ENCODE measurements at places on chromosomes 7 and 10.

DNA sequence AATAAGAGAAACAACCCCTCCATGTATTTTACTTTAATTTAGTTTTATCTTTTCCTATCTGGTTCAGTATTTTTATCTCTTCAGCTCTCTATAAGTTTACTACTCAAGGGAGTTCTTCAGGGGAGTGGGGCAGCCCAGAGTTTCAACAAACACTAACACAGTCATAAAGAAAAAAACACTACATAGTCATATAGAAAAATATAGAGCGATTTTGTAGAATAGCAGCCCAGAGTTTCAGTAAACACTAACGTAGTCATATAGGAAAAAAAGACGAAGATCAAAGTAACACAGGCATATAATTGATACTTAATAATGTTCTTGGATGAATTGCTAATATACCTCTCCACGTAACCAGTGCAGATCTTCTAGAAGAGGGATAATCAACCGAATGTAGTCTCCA lies 54.7 kb downstream of the PON1 start:
- no peak for DNase-seq

- no peak for DNase-seq
Measured at GRCh38 chr7:120799813-120800475, 58.0 kb downstream of the TSPAN12 start.

DNA sequence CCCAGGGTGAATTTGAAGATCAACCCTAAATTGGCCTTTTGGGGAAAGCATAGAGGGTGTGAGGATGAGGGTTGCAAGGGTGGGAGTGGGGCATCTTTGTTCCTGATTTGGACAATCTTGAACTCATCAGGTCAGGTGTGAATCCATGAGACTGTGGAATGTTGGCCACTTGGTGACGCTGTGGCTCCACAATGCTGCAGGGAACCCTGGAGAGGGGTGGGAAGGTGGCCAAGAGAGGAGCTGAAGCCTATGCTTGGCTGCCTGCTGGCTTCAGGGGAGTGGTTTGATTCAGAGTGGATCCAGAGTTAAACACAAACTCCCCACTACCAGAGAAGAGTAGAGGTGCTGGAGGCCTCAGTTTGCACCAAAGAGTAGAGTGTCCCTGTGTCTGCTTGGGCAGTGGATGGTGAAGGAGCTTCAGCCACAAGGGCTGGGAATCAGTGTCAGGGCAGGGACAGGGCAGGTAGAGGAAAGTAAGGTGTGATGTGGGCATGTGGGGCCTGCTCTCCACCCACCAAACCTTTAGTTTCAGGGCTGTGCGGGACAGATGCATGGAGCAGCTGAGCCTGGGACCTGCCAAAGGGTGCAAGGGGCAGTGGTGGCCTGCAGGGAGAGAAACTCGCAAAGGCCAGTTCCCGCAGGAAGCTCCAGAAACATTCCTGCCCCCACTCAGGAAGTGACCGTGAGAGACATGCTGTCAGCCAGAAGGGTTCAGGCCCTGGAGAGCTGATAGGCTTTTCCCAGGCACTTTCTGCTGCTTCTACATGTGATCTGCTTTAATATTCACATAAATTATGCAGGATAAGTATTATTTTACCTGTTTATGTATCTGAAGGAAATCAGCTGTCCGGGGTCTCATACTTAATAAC lies 81.0 kb upstream of the PRSS58 start:
- no peak for DNase-seq

DNA sequence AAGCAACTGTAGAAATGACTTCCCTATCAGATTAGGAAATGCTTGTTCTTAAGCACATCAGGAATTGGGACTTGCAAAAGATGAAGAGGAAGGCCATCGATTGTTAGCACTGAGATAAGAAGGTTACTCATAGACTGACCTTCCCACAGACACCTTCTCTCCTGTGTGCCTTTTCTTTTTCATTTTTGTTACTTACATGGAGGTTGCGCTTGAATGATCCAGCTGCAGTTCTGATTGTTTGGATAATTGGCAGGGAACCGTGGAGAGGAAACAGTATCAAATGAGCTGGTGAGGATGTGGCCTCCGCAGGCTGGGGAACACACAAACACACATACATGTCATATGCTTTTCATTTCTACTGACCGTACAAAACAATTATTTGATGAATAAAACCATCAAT lies 134.9 kb upstream of the RSU1 start:
- no peak for DNase-seq

DNA sequence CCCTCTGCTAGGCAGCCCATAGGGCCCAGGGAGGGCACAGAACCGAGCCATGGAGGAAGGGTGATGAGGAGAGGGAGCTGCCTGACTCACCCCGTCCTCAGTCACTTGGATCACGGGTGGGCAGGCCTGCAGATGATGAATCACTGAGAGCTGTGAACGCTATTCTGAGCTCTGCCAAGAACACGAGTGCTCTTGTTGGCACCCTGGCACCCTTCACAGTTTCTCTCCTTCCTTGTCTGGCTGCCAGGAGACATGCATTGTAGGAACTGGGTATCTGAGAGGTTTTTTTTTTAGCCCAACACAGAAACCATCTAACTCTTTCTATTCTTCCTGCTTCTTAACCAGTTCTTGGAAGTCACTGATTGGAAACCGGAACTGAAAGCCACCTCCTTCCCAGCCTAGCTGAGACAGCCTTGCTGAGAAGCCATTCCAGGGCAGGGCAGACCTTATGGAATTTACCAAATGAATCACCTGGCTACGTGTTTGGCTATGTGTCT lies 82.1 kb downstream of the SLC37A3 start:
- peak; percentile 30 for DNase-seq

GRCh38 chr7:92854501-92855238 lies 18.3 kb upstream of the CDK6 start:
- DNase-seq, result no peak

DNA sequence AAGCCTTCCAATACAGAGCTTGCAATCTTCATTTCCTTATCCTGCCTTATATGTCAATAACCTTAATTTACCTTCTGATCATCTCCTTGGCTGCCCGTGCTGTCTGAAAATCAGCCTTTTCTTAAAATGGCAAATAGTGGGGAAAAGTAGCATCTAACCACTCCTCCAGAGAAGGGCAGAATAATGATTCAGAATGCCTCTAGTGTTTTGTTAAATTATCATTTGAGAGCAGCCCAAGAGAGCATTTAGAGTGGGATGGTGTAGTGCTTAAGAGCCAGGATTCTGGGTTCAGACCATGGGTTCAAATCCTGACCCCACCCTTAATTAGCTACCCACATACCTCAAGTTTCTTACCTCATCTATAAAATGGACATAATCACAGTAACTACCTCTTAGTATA lies 4.6 kb upstream of the TMEM139 start:
- DNase-seq, result no peak

DNA sequence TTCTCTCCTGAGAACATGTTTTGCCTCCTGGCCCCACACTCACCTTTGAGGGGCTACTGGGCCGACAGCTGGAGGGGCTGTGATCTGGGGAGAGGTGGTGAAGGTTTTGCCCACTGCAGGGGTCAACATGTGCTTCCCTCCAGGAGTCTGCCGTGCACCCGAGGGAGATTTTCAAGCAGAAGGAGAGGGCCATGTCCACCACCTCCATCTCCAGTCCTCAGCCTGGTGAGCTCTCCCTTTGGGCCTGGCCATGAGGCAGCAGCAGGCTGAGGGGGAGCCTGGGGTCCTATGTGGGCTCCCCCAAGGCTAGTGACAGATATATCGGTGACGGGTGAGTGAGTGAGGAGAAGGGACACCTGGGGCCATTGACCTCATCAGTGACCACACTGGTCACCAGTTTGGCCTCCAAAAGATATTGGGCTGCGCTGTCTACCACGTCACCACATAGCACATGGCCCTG lies 6.6 kb downstream of the PGAM2 start:
- DNase-seq, result no peak

GRCh38 chr10:125190946-125191345 lies 30.6 kb upstream of the CTBP2 start:
- DNase-seq, result no peak

GRCh38 chr7:69049326-69049725 lies 548.9 kb upstream of the AUTS2 start:
- DNase-seq, result no peak

DNA sequence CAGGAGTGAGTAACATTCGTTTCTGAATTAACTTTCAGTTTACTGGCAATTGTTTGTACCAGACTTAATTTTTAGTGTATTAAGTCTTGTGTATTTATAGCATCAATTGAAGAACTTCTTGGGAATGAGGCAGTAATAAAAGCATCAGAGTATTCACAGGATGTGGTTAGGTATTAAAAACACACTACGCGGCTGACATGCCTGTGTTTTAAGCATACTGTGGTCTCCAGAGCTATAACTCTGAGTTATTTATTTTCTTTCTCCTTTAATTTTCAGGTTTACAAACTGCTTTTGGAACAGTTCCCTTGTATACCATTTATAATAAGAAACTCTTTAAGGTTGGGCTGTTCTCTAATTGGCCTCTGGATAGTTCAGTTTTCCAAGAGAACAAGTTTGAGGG lies 626.1 kb upstream of the NRG3 start:
- no peak for DNase-seq

DNA sequence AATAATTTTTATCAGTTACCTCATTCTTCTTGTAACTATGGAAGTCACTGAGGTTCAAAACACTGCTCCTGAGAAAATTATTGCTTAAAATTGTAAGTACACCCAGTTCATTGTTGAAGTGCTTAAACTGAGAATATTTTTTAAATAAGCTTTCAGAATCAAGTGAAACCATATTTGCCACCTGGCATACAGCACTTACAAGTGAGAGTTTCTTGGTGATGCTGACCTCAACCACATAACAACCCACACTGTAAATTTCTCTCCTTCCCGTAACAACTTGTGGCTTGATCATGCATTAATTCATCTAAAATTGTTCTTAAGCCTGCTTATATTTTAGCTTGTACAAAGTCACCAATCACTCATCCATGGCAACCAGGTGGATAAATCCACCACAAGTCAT lies 34.0 kb downstream of the IMMP2L start:
- no peak for DNase-seq

DNA sequence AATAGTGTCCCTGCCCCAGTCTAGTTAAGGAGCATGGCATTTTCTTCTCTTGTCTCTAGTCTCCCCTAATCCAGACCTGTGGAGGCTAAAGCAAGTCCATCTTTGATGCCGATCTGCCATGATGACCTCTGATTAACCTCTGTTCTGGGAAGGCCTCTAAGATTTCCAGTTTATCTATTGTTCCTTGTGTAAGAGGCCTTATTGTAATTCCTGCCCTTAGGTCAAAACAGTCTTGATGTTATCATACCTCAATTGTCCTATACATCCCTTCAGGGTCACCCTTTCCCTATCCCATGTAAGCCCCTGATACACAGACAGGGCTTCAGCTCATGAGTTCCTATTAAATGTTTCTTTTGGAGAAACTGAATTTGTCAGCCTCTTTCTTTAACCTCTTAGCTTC lies 4.9 kb upstream of the ZMIZ2 start:
- DNase-seq, result no peak

DNA sequence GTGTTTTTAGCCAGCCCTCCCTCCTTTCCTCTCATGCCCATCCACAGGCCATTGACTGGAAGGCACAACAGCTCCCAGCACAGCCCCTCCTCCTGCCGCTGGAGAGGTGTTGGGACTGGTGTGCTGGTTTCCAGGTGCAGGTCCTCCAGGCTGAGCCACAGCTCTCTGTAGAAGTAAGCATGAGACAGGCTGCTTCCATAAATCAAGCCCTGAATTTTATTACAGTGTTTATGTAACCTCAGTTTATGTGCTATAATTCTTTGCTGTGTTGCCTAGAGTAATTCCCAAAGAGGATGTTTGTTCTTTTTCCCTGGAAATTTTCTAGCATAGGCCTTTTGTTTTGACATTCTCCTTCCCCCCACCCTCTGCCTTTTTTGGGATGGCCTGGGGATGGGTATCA lies 445.8 kb downstream of the AUTS2 start:
- no peak for DNase-seq

DNA sequence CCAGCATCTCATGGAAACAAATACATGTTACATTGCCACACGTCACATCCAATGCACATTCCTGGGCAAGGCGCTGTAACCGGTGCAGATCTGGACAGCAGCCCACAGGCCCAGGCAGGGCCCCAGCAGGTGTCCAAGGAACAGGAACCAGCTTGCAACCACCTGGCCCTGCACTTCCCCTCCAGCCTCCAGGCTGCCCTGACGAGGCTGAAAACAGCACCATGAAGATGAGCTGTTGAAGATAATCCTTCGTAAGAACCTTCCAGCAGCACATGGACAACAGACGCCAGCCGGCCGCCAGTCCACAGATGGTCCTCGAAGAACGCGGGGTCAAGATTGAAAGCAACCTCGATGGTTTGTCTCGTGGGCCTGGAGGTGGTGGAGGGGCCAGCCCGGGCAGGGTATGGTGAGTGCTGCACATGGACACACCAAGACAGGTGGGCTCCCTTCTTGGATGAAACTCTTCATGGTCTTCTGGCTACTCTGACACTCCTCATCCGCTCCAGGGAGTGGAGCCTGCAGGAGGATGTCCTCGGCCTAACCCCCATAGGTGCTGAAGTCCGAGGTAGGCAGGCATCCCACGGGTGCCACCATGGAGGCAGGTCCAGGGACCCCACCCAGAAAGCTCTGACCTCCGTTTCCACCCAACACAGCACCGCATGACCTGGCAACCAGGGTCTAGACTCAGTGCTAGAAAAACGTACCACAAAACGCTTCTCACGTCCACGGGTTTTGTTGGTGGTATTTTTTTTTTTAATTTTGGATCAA lies 22.9 kb downstream of the PDGFA start:
- no peak for DNase-seq

DNA sequence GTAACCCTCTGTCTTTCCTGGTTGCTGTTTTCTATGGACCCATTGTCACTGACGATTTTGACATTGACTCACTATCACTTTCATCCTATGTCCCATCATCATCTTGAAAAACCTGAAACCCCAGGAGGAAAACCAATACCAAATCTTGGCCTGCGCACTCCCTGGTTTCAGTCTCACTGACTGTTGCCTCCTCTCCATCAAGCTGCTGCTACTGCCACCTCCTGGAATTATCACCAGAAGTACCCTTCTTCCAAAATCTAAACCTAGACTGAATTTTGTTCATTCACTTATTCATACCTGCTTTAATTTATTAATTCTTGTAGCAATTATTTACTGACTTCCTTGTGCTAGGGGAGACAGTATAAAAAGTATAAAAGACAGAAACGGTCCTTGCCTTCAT lies 44.5 kb upstream of the ACBD5 start:
- no peak for DNase-seq

DNA sequence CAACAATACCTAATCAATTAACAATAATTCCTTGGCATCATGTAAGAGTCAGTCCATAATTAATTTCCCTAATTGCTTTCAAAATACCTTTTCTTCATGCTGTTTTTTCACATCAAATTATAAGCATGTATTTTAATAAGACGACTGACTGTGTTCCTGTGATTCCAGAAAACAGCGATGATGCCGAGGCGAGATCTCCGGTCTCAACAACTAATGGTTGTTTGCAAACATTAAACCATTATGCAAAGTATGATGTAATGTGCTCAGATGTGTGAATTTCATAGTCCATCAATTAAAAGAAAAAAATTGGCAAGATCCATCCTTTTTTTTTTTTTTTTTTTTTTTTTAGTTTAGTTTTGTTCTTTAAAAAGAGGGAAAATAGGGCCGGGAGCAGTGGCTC lies 44.5 kb upstream of the PIP4K2A start:
- no peak for DNase-seq

- DNase-seq, result peak; percentile 76
Measured at GRCh38 chr7:80584778-80585177, 53.7 kb upstream of the CD36 start.

- no peak for DNase-seq
Measured at GRCh38 chr10:95312986-95313495, 22.2 kb upstream of the PDLIM1 start.
